ENCODE measurements at places on chromosomes 7 and 10.
A peak's percentile ranks its signal among the peaks of the same experiment; 100 is the strongest.

GRCh38 chr10:96038476-96039387 lies 4.7 kb upstream of the CCNJ start:
- no peak for DNase-seq

DNA sequence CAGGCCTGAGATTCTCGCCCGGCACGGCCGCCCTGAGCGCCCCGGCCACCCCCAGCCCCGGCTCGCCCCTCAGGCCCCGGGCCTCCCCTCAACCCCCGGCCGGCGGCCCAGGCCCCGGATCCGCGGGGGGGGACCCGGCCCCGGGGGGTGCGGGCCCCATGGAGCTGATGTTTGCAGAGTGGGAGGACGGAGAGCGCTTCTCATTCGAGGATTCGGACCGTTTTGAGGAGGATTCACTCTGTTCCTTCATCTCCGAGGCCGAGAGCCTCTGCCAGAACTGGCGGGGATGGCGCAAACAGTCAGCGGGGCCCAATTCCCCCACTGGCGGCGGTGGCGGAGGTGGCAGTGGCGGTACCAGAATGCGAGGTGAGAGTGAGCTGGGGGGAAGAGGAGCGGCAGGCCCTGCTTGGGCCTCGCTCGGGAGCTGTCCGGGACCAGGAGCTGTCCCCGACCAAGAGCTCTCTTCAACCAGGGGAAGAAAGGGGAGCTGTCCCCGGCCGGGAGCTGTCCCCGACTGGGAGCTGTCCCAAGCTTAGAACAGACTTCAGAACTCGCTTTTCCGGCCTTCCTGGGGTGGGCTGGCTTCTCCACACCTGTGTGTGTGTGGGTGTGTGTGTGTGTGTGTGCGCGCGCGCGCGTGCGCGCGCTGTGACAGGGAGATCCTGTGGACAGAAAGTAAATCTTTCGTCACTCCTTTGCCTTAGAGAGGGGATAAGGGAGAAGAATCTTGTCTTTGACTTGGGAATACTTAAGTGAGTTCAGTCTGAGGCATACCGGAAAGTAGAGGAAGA lies 510 bp downstream of the ZSWIM8 start:
- peak; percentile 32 for DNase-seq

DNA sequence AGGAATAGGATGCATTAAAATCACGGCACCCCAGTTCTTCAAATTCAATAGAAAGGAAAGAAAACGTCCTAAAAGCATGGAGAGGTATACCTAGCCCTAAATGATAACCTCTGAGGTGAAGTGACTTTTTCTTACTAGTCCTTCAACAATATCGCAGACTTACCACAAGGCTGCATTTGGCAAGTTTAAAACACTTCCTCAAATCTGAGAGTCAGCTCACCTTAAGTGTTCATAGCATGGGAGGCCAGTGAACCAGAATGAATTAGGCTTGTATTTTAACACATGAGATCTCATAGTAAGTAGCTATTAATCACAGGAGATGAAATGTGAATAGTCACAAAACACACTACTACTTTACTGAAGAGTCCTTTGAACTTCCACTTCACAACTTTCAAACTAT lies 124.2 kb downstream of the RNF32 start:
- DNase-seq = no peak

DNA sequence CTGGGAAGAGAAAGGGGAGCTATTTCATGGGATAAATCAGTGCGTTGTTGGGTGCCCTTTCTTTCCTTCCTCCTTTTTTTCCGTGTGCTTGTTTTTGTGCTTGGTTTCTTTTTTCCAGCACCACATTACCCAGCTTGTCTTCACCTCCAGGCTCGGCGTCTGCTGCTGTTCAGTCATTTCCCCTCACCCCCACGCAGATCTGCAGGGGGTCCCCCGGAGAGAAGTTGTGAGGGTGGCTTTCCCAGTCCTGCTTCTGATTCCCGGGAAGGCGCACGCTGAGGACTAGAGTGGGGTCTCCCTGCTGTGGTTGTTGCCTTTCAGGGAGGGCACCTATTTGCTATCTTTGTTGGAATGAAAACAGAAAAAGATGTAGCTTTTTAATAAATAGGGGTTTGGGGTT lies 1.6 kb downstream of the CAMK1D start:
- no peak for DNase-seq

- DNase-seq = no peak
Observed at GRCh38 chr7:157767506-157768197, 430.8 kb downstream of the DNAJB6 start.

- peak; percentile 49 for DNase-seq
Observed at GRCh38 chr10:29998142-29998808, 61.1 kb downstream of the JCAD start.

DNA sequence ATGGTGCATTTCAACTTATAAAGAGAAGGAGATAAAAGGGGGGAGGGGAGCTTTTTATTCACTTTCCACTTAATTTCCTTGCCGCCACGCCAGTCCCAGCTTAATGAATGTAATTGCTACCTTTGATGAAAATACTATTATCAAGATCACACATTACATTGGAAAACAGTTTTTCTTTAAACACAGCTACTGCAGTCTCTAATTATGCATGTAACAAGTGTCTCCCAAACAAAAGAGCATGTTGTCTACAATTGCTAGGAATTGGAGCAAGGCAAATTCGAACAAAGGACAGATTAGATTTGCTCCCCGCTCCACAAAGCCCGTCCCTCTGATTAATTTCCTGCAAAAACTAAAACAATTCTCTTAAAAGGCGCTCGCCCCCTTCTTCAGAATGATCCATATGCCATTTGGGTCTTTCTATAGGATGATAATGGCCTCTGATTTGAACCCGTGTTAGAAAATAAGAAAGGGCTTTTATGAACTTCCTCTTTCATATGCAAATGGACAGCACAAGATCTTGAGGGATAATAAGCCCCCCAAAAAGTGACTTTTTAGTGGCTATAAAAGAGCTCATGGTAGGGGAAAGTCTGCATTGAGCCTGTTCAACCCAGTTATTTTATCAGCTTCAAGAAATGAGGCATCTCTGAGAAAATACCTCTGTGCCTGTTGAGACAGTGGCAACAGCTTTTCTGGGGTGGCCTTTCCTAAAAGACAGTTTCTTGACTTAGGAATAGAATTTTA lies 60.6 kb downstream of the ACADSB start:
- no peak for DNase-seq

DNA sequence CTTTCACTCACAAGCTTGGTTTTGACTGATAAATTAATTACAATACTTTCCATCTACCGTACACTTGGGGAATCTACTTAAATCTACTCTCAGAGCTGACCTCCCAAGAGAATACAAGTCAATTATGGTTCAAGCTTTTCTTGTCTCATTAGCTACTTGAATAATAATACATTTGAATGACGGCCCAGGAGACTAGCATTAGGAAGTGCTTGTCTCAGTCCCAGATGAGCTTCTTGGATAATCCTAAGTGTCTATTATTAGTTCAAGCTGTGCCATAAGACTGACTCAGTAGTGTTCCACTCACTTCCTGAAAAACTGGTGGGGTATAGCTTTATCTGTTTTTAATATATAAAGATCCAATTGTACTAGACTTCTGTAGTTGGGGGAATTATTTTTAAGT lies 100.2 kb downstream of the GNAT3 start:
- DNase-seq = no peak

GRCh38 chr10:100826661-100826982 lies 81.2 kb downstream of the PAX2 start:
- no peak for DNase-seq

DNA sequence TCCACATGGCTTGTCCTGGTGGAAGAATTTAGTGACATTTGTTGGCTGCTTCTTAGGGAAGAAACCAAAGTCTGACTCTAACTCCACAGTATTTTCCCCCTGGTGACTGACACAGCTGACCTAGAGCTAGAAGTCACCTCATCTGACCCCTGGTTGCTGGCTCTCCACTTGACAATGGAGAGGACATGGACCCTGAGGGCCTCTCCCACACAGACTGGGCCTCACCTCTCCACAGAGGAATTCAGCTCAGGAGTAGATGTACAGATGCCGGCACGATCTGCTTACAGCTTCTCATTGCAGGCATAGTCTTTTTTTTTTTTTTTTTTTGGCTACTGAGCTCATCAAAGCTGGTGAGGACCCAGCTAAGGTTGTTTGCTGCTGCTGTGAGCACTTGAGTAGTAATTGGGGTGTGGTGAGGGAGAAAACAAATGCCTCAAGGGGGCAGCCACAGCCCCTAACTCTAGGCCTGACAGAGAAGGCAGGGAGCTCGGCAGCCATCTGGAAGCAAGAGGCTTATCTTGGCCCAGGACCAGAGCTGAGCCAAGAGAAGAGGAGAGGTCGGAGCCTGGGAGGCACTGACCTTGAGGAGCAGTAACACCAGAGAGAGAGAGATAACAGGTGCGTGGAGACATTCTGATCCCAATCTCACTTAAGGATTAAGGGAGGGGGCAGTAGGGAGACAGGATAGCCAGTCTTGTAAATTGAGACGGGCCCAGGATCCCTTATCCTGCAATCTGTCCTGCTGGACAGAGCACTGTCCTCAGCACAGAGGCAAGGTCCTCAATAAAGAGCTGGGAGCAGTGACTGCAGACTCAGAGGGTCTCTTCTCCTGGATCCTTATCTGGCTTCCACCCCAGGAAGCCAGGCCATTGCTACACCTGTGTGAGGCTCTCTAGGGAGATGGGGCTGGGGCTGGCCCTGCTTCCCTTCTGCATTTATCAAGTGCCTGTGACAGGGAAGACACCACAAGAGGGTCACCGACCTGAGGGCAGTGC lies 9.4 kb downstream of the PRSS58 start:
- DNase-seq = no peak

DNA sequence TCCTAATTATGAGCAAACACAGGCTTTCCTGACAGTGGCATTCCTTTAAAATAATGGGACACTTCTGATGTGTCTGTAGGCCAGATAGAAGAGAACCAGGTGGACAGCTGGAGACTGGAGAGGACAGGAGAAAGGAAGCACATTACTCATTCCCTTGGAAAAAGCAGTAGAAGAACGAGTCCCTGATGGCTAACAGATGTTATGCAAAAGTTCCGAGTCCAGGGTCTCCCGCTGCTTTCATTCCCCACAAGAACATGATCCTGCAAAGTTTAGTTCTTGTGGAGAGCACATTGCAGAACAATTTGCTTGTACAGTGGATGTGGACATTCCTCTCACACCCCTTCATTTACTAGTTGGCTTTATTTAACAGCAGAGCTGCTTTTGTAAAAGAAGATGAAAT lies 137.6 kb downstream of the GPAM start:
- no peak for DNase-seq

- DNase-seq = no peak
Observed at GRCh38 chr7:5682551-5683279, 98.7 kb downstream of the RNF216 start.

GRCh38 chr10:123673198-123673597 lies 7.0 kb downstream of the GPR26 start:
- DNase-seq = no peak

GRCh38 chr7:89731751-89732445 lies 422.4 kb upstream of the STEAP1 start:
- no peak for DNase-seq

DNA sequence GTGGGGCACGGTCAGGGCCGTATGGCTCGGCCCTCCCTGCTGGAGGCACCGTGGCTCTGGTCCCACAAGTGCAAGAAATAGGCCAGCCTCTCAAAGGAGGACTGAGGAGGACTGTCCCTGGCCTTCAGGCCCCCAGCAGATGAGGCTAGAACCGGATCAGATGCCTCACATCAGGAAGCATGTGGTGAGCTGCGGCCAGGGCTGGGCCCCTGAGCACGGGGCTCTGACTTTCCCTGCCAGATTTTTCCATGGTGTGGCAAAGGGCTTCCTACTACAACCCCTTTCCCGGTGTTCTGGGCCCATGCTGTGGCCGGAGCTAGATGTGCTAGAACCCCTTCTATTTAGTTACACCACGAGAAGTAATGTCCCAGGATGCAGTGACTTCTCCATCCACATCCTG lies 100.4 kb downstream of the TCERG1L start:
- DNase-seq = no peak

Measured in activated T-helper 1 cell treated with anti-CD3 and anti-CD28 coated beads, Interleukin-2, amount 50 U/mL, for 16 hours (primary cell).